ENCODE measurements at places on chromosomes 3 and 15.
A peak's percentile ranks its signal among the peaks of the same experiment; 100 is the strongest.

- DNase-seq = peak; percentile 74
Measured at GRCh38 chr3:15812183-15812582, 14.4 kb upstream of the ANKRD28 start.

GRCh38 chr3:60427109-60427508, 824.1 kb downstream of the FHIT start:
- no peak for DNase-seq

- peak; percentile 46 for DNase-seq
Measured at GRCh38 chr15:97234851-97235610, 725.5 kb upstream of the ARRDC4 start.

GRCh38 chr3:40602778-40603385, 78.1 kb downstream of the ZNF621 start:
- DNase-seq = no peak

GRCh38 chr3:40179016-40179415, 130.5 kb upstream of the EIF1B start:
- DNase-seq = peak; percentile 42

- DNase-seq = no peak
Measured at GRCh38 chr3:42037318-42037945, 53.7 kb upstream of the TRAK1 start.

DNA sequence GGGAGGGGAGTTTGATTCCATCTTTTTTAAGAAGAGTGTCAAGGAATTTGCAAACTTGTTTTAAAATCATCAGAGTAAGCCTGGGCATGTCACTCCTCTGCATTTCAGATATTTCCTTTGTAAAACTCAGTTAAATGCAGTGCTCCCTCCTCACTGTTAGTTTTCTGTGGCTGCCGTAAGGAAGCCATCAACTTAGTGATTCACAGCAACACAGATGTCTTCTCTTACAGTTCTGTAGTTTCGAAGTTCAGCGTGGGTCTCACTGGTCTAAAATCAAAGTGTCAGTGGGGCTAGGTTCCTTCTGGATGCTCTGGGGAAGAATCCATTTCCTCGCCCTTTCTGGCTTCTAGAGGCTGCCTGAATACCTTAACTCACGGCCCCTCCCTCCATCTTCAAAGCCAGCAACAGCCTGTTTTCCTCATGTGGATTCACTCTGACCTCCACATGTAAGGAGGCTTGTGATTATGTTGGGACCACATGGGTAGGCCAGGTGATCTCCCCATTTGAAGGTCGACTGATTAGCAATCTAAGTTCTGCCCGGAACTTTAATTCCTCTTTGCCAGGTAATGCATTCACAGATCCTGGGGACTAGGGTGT, 12.4 kb downstream of the ISG20 start:
- no peak for DNase-seq

GRCh38 chr3:177005718-177006405, 191.4 kb downstream of the TBL1XR1 start:
- DNase-seq = no peak

GRCh38 chr3:128378631-128379347, 87.9 kb downstream of the DNAJB8 start:
- DNase-seq = no peak

- no peak for DNase-seq
Measured at GRCh38 chr3:147956615-147957014, 547.5 kb downstream of the ZIC1 start.

GRCh38 chr3:142285083-142285517, 59.7 kb upstream of the GK5 start:
- DNase-seq = no peak

- DNase-seq = no peak
Measured at GRCh38 chr15:41779662-41780157, 5.4 kb downstream of the MAPKBP1 start.

GRCh38 chr3:113287803-113288648, 76.7 kb downstream of the BOC start:
- peak; percentile 68 for DNase-seq

DNA sequence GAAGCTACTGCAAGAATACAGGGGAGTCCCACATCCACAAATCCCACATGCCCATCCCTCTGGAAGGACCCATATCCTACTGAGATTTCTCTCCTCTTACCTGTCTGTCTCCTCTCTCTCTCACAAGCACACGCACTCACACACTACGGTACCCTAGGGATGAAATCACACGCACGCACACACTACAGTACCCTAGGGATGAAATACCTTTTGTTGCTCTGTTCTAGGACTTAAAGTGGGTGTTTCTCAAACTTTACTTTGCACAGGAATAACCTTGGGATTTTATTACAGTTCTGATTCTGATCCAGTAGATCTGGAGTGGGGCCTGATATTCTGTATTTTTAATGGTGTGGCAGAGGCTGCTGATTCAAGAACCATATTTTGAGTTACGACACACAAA, 622.2 kb upstream of the ZNF385D start:
- no peak for DNase-seq

DNA sequence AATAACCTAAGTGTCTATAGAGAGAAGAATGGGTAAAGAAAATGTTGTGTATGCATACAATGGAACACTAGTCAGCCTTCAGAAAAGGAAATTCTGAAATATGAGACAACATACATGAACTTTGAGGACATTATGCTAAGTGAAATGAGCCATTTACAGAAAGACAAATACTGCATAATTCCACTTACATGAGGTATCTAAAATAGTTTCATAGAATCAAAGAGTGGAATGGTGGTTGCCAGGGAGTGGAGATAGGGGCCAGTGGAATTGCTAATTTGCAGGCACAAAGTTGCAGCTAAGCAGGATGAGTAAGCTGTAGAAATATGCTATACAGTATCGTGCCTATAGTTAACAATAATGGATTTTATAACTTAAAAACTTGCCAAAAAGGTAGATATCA, 779.6 kb upstream of the ARPP21 start:
- DNase-seq = no peak

GRCh38 chr3:88480822-88481221, 331.1 kb downstream of the C3orf38 start:
- no peak for DNase-seq

GRCh38 chr3:152054315-152054714, 180.9 kb downstream of the SUCNR1 start:
- DNase-seq = no peak

GRCh38 chr15:96354731-96355567, 24.4 kb downstream of the NR2F2 start:
- DNase-seq = peak; percentile 12

GRCh38 chr3:156728267-156728985, 54.0 kb downstream of the TIPARP start:
- DNase-seq = no peak

DNA sequence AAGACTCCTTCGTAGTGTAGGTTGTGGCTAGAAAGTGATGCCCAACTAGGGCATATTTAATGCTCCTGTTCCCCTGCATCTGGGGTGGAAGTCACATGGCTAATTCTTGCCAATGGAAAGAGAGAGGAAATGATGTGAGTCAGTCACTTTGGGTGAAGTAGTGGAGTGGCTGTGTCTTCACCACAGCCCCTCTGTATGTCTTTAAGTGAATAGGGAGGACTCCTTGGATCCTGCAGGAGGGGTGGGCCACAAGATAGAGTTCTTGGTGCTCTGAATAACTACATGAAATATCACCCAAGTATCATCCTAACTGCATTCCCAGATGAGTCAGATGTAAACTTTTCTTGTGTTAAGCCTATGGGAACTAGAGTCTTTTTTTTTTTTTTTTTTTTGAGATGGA, 17.8 kb upstream of the MB21D2 start:
- DNase-seq = no peak

DNA sequence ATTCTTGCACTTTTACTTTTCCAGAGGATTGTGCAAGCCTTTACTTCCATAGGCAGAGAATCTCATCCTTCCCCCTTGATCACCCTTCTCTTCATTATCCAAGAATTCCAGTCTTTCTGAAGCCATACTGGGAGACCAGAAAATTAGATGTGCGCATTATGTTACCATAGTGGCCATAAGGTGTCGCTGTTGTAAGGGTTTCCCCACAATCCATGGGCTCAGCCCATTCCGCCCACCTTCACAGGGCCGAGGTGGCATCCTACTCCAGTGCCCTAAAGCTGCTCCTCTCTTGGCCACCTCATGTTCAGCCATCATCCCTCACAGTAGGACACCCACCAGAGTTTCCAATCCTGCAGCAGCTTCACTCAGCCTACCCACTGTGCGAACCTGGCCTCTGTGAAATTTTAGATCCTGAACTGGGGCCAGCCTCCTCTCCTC, 35.0 kb downstream of the CTSH start:
- DNase-seq = peak; percentile 64

GRCh38 chr15:99719096-99719541, 14.1 kb downstream of the LYSMD4 start:
- DNase-seq = peak; percentile 25

DNA sequence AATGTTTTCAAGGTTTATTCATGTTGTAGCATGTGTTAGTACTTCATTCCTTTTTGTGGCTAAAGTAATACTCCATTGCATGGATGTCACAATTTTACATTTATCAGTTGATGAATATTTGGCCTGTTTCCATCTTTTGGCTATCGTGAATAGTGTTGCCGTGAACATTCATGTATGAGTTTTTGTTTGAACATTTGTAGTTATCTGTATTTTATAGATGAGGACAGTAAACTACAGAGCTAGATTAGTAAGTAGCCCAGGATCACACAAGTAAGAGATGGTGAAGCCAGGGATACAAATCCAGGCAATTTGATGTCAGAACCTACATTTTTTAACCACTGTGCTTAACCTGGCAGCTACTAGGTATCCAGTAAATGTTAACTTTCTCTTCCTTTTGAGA, 63.2 kb downstream of the ASTE1 start:
- DNase-seq = no peak

DNA sequence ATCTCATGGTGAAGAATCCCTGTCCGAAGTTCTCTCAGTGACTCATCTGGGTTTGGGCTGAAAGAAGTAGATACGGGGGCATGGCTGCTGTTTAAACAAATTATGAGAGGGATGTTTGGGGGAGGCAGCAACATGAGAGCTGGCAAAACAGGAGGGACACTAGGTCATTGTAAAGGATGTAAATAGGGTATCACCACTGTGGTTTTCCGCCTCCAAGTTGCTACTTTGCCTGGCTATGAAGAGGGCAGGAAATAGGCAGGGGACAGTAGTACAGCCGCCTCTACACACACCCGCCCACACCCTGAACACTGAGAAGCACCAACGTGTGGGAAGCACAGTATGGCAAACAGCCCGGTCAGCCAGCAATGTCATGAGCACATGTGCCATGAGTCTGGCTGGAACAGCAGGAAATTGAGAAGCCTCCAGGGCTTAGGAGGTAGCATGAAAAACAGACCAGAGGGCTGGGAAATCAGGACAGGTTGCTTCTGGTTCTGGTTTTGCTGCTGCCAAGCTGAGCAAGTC, 17.1 kb downstream of the HEXA start:
- DNase-seq = peak; percentile 98

DNA sequence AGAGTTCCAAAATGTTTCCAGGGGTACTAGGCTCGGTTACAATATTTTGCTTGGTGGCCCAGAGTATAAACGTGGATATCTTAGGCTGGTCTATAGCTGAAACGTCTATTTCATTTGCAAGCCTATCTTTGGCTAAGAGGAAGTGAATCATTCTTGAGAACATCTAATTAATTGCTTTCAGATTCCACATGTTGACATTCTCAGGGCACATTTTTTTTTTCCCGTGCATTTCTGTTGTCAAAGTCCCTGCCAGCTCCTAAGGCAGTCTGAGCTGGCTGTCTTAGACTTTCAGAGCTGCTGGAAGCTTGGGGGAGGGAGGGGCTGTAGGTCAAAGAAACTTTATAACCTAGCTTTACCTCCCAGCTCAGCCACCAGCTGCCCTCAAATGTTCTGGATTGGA, 23.2 kb upstream of the LAMP3 start:
- peak; percentile 47 for DNase-seq

GRCh38 chr3:185335799-185336198, 27.1 kb upstream of the MAP3K13 start:
- DNase-seq = no peak

- peak; percentile 41 for DNase-seq
Measured at GRCh38 chr3:127254730-127255129, 33.1 kb downstream of the PRR20G start.

DNA sequence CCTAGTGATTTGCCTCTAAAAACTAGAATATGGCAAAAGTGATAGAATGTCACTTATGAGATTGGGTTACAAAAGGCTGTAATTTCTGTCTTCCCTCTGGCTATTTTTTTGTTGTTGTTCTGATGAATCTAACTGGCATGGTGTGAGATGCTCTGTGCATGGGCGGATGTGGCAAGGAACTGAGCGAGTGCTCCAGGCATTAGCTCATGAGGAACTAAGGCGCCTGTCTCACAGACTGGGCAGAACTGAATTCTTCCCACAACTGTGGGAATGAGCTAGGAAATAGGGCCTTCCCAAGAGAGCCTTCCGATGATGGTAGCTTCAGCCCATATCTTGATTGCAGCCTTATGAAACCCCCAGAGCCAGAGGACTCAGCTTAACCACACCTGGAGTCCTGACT, 222.5 kb downstream of the NR2F2 start:
- peak; percentile 3 for DNase-seq
